PC-9 (cell line): ENCODE measurements at places on chromosomes 2 and 18.

GRCh38 chr18:73645160-73645715 lies 502.4 kb downstream of the FBXO15 start:
- DNase-seq = no peak

DNA sequence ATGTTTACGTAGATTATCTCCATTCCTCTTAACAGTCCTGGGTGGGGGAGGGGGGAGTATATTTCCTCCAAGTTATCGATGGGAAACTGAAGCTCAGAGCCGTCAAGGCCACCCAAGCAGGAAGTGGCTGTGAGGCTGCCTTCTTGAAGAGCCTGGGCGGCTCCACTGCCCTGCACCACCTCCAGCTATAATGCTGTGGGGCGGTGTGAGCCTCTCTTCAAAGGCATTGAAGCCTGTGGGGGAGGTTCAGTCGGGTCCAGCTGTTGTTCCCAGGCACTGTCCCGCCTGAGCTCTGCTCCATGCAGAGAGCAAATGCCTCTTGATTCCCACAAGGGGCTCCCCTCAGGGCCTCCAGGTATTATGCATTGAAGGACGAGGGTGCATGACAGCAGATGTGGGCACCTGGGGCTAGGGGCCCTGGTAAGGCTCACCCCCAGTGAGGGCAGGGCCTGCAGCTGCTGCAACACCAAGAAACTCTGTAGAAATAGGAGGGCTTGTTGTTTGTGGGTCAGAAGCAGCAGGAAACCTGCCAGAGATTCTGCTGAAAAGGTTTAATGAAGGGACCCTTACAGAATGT lies 29.5 kb upstream of the LAPTM4A start:
- DNase-seq = no peak

DNA sequence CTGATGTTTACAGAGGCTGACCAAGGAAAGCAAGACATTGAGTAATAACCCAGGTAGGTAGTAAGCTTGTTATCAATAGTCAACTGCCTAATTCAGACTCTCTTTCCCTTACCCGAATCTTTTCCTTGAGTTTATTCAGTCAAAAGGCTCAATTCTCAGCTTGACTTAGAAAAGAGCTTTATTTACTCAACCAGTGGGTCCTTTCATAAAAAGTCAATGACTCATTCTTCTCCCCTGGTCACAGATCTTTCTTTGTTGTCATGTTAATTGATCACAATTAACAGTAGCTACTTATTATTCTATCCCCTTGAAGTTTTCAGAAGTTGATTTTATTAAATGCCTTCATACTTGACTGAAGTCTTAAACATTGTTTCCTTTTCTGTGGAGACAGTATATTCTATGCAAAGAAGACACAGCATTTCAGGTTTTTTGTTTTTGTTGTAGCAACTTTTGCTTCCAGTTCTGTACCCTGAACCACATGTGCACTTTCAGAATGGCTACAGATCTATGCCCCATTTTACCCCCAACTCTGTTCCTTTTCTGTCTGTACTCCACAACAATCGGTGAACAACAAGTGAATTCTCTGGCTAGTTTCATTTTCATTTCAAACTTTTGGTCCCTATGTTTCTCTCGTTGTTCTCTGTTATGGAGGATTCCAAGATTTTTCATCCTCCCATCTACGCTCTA lies 428.3 kb downstream of the NCKAP5 start:
- no peak for DNase-seq

DNA sequence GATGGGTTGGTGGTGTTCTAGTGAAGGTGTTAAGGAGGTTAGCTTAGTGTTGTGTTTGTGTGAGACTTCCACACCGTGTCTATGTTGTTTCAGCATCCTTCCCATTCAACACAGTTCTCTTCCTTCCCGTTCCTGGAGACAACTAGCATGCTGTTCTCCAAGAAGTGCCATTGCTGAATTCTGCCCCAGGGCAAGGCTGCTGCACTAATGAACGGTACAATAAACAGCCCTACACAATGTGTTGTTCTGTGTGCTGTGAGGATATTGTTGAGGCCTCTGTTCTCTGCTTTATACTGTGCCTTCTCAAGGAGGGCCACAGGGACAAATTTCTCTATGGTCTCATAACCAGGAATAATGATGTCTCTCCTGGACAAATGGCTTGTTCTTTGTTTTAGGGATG lies 39.8 kb upstream of the ZEB2 start:
- no peak for DNase-seq

DNA sequence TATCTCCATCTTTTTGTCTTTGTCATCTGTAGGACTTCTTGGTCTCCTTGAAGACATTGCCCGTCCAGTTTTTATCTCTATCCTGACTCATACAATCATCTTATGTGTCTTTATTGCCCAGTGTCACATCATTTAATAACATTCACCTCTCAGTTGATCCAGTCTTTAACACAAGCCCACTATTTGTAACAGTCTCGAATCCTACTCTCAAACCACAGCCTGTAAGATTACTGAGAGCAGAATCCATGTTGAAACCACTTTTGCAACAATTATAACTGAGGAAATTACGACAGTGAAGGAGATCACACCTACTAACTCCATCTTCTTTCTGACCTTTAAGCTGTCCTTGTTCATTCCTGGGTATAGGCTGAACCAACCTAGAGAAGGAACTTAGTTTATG lies 1206.0 kb upstream of the ZEB2 start:
- no peak for DNase-seq

- DNase-seq = no peak
Measured at GRCh38 chr2:2422621-2423020, 91.5 kb upstream of the MYT1L start.

DNA sequence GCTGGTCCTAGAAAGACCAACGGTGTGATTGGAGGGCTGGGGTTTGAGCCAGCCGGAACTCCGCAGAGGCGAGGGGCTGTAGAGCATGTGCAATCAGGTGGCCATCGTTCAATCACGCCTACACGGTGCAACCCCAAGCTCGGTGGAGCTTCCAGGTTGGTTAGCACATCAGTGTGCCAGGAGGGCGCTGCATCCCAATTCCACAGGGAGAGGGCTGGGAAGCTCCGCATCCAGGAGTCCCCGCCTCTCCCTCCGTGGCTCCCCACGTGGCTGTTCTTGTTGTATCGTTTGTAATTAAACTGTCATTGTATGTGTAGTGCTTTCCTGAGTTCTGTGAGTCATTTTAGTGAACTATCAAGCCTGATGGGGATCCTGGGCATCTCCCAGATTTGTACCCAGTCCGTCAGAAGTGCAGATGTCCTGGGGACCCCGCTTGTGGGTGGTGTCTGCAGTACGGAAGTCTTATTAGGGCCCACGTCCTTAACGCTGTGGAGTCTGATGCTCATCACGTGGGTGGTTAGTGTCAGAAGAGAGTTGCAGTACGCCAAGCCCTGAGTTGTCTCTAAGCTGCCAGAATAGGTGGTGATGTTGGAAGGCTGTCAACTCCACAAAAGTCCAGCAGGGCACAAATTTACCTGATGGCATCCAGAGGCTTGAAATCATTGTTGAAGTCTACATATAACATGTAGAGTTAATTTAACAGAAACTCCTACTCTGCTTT lies 20.6 kb upstream of the AMMECR1L start:
- DNase-seq = no peak

GRCh38 chr2:74444498-74445318 lies 3.0 kb upstream of the RTKN start:
- no peak for DNase-seq

DNA sequence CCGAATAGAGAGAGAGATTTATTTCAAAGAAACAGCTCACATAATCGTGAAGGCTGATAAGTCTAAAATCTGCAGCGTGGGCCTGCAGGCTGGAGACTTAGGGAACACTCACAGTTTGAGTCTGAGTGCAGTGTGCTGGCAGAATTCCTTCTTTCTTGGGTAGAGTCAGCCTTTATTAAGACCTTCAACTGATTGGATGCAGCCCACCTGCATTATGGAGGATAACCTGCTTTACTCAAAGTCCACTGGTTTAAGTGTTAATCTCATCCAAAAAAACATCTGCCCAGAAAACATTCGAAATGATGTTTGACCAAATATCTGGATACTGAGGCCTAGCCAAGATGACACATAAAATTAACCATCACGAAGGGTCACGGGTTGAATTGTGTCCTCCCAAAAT lies 16.3 kb downstream of the PROC start:
- DNase-seq = no peak
